ENCODE measurements at places on chromosomes 2 and 18.

- DNase-seq, result no peak
Observed at GRCh38 chr2:230903231-230904150, 21.6 kb downstream of the GPR55 start.

GRCh38 chr2:366706-367105, 78.8 kb upstream of the ALKAL2 start:
- no peak for DNase-seq

- no peak for DNase-seq
Observed at GRCh38 chr18:51013259-51013658, 16.8 kb upstream of the SMAD4 start.

- no peak for DNase-seq
Observed at GRCh38 chr2:10519394-10519740, 71.2 kb upstream of the ODC1 start.

DNA sequence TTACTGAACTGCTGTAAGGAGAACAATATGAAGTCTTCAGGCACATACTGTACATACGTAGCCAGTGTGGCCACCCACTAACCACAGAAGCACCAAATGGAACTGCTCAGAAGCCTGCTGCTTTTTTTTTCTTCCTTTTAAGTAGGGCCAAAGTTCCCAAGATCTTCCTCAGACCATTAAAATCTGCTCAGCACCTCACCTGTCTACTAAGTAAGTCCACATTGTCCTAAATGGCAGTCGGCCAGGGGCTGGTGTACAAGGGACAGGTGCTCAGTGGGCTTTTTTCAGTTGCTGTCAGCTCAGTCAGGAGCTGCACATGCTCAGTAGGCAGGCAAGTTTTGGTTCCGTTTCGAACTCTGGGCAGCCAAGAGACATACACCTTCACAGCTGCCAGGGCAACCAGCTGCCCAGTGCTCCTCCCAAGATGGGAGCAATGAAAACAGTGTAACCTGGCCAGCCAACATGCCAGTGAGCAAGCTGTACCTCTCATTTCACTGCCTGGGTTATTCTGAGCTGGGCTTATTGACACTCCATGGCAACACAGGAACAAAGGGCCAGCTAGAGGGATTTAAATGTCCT, 86.1 kb downstream of the ACVR1 start:
- DNase-seq, result no peak

DNA sequence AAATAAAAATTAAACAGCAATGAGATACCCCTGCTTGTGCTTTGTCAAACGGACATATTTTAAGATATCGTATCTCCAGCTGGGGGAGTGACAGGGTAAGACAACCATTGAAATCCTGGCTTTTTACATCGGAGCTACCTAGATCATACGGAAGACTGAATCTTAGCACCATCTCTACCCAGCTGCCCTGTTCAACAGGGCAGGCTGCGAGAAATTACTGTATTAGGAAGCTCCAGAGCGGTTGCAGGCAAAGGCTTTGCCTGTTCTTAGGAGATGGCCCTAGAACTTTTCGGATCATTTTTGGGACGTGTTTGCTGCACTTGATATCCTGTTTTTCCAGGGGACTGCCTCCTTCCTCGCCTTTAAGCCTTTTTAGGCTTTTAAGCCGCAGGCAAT, 2.0 kb upstream of the PRKCE start:
- DNase-seq, result no peak

DNA sequence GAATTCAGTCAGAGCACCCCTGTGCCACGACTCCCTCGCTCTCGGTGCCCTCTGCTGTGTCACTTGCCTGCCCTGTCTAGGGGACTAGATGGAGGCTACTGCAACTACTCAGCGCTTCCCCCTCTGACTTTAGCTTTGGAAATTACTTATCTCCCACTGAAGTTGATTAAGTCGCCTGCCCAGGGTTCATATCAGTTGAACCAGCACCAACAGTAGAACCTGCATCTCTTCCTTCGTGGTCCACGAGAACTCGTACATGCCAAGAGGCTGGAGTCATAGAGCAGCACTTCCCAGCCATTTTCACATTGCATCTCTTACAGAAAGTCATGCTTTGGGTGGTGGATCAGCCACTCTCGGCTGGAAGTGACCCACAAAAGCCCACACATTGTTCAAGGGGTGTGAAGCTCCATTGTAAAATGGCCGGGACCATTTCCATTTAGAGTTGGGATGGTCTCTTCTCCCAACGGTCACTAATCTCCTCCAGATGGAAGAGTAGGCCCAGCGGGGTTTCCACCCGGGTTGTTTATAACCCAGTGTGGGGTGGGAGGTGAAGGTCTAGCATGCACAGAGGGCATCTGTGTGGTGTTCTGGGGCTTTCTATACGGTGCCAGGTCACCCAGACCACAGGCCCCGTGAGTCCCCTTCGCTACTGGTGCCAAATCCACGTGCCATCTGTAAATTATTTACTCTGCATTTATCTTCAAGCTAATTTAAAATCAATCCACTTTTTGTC, 38.0 kb downstream of the STEAP3 start:
- no peak for DNase-seq

DNA sequence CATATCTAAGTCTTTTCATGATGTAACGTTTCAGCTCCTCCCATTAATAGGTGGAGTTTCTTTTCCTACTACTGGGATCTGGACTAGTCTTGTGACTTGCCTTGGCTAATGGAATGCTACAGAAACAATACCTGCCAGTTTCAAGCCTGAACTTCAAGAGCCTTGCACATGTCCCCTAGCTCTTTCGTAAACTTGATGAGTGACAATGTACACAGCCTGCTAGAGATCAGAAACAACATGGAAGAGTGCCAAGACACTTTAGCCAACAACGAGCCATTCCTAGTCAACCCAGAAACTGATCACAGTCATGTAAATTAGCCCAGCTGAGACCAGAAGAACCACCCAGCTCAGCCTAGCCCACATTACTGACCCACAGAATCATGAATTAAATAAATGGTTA, 24.8 kb upstream of the STK39 start:
- DNase-seq, result no peak

GRCh38 chr2:227960317-227960716, 88.9 kb downstream of the DAW1 start:
- no peak for DNase-seq

GRCh38 chr18:318791-319291, 51.0 kb upstream of the THOC1 start:
- DNase-seq, result no peak

- DNase-seq, result no peak
Observed at GRCh38 chr2:238696786-238697185, 151.1 kb upstream of the TWIST2 start.

- DNase-seq, result no peak
Observed at GRCh38 chr2:155368934-155369333, 670.4 kb downstream of the KCNJ3 start.

GRCh38 chr2:175889701-175890302, 112.3 kb downstream of the LNPK start:
- DNase-seq, result no peak

DNA sequence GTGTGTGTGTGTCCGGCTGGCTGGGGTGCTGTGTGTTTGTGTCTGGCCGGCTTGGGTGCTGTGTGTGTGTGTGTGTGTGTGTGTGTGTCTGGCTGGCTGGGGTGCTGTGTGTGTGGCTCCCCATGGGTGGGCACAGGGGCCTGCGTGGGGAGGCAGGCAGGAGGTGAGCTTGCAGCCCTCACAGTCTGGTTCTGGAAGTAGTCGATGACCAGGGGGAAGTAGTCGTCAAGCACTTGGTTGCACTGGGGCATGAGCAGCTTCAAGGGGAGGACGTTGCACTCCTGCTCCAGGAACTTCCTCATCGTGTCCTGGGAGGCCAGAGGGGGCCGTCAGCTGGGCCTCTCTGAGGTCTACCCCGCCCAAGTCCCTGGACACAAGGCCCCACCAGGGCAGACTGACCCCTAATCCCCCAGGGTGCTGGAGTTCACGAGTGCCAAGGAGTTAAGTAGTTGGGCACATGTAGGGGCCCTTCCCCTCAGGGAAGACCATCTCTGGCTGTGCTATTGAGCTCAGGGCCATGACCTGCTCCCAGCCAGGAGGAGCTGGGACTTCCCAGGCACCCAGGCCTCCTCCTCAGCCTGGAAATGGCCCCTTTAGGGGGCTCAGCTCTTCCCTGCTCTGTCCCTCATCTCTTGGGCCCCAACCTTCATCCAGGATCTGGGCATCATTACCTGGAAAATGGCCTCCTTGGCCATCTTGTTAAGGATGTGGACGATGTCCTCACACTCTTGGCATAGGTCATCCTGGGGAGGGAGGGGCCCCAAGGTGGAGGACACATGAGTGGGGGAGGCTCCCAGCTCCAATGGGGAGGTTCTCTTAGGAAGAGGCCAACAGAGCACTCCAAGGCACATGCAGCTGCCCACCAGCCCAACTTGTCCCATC, 1.3 kb downstream of the SFTPB start:
- no peak for DNase-seq

DNA sequence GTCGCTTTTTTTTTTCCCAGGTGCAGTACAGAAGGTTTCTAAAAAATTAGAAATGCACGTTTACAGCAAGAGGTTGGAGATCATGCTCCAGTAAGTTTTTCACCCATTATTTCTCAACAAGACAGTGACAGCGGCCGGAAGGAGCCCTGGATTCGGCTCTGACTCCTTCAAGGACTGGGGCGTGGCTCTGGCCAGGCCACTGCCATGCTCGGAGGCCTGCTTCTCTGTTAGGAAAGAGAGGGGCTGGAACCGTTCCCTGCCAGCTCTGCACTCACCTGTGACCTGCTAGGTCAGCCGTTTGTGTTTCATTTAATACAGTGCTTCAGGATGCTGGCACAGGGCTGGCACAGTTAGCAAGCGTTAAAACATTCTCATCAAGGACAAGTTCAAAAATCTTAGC, 6.7 kb upstream of the IAH1 start:
- no peak for DNase-seq

GRCh38 chr2:3956406-3956805, 253.0 kb downstream of the DCDC2C start:
- no peak for DNase-seq

GRCh38 chr2:38076710-38077430, 919 bp upstream of the CYP1B1 start:
- DNase-seq, result no peak

GRCh38 chr18:12255626-12256026, 1.5 kb downstream of the CIDEA start:
- no peak for DNase-seq

DNA sequence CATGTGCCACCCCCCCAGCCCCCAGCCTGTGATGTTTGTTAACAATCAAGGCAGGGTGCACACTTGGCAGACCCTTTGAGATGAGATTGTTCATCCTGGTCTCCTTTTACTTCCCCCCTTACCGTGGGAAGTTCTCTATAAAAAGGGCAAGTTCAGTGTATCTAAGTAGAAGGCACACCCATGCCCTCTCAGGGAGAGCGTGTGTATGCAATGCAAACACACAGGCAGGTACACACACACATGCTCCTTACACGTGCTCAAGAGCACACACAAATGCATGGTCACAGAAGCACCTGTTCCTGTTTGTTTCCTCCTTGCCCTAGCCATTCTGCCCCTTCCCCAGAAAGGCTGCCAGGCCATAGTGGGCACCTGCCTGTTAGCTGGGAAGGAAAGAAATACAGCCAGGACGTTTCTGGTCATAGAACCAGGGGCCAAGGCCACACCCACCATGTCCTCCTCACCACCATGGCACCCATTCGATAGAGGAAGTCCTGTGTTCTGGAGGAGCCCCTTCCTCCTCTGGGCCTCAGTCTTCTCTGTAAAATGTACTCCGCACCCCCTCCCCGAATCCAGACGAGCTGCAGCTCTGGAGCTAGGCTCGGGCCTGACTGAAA, 3.1 kb downstream of the ATOH8 start:
- DNase-seq, result no peak

- no peak for DNase-seq
Observed at GRCh38 chr2:188410504-188411235, 119.0 kb downstream of the GULP1 start.

DNA sequence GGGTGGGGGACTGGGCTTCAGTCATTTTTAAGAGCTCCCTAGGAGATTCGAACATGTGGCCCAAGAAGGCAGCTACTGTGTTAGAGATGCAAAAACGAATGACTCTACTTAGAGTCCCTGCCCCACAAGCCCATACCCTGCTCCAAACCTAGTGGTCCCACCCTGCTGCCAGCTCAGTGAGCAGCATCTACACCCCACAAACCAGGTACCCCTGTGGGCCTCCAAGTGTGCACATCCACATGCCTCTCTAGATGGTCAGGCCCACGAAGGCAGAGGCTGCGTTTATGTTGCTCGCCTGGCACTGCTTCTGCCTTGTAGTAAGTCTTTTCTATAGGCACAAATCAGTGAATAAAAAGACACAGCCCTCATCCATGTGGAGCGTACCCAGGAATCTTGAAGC, 112.6 kb downstream of the PDCL3 start:
- DNase-seq, result no peak

- DNase-seq, result no peak
Observed at GRCh38 chr2:67528320-67528719, 131.2 kb downstream of the ETAA1 start.

DNA sequence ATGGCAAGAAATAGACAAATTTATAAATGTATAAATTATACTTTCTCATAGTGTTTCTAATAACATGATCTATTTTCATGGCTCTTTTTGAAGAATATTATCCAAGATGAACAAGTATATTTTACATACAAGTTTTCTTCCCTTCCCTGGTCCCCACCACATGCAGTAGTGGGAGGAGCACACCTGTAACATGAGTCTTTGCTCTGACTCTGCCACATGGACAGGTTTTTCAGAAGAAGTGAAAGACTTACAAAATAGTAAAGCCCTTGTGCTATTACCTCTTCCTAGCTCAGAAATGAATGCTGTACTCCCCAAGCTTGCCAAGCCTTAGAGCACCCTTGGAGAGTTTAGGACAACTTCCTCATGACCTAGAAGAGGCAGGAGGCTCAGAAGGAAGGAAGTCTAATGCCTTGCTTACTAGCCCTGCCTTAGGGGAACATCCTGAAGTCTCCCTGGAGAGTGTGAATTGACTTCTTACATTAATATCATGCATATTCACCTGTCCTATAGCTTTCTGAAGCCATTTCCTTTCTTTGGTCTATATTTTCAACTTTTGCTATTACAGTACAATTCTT, 18.4 kb downstream of the MXD1 start:
- no peak for DNase-seq

DNA sequence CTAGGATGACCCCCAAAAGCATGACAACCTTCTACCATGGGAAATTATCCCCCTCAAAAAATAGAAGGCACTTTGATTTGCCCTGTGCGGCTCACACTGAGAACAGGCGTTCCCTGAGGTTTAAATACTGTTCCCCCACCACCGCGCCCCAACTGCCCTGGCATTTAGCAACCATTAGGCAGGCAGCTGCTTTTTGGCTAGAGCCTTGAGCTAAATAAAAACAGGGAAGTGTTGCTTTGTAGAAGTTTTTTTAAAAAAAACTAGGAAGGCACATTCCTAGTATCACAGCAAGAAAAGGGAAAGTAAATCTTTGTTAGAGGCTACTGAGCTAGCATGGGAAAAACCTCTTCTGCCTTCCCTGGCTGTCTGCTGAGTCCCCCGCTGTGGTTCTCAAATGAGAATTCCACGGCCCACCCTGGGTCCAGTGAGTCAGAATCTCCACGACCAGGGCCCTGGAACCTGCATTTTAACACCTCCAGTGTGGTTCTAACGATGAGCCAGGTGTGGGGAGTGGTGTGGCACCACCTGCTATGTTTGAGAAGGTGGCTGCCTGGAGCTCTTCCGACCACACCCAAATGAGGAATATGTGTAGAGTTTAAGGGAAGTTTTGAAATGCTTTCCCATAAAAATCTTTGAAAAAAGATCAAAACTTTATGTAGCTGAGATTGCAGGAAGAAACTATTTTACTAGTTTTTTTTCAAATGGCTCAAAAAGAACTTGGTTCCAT, 66.4 kb downstream of the VIT start:
- DNase-seq, result no peak
